ENCODE measurements at places on chromosomes 11 and 22. TPM values are rescaled to one million over a fixed set of nuclear protein-coding genes. Genes with fewer than 3 reads are reported as not detected.

Gene ARHGAP32
- 36.6 TPM for total RNA-seq

DNA sequence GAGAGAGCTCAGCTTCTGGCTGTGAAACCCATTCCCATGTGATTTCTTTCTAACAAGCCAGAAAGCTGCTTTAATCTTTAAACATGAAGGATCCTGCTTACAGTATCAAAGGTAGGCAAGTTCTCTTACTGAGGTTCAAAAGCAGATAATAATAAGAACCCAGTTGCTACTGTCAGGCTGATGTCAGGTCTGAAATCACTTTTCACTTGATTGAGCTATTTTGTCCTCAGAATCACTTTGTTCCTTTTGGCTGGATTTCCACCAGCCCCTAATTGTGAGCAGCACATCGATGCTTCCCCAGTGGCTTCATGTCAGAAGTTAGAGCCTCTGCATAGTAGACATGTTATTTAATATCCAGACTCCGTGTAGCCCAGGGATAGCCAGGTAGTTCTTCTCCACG lies 55.8 kb upstream of the CEP295 start:
- no peak for DNase-seq

DNA sequence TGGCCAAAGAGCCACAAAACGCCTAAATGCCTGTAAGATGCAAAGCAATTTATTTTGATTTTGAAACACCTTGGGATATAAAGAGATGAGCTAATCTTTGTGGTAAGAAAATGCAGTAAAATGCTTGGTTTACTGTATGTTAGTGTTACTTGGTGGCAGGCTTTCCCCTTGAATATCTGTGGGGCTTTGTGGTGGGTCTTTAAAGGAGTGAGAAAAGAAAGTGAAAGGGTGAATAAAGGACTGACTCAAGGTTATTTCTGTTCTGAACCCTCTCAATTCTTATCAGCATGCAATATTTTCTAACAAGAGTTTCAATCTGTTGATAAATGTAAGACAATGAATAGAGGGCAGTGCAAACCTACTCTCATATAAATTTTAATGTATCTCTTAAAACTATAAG lies 1555.9 kb upstream of the RAG2 start:
- DNase-seq: no peak

- DNase-seq: no peak
Measured at GRCh38 chr11:115580927-115581680, 76.9 kb upstream of the CADM1 start.

- no peak for DNase-seq
Measured at GRCh38 chr11:73241300-73241699, 23.2 kb downstream of the P2RY2 start.

DNA sequence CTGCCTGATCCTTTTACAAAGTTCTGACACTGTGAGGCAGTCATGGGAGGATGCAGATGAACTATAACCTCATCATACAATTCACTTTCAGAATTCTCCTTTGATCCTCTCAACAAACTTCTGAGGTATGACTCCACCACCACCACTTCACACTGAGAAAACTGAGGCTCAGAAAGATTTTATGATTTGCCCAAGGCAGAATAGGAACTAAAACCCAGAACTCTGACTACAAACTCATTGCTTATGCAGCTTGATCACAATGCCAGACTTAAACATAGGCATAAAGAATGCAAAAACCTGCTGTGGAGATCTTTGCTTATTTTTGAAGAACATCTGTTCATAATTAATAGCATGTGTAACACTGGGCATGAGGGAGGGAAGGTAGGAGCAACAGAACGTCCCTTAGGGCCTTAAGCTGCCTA lies 20.4 kb downstream of the FAM168A start:
- DNase-seq: no peak

GRCh38 chr11:69065147-69065710 lies 16.5 kb downstream of the TPCN2 start:
- DNase-seq: no peak

GRCh38 chr22:43923191-43923590 lies 414 bp upstream of the PNPLA3 start:
- no peak for DNase-seq

Gene SERPIND1
- 0.14 TPM for total RNA-seq

- no peak for DNase-seq
Measured at GRCh38 chr11:17510507-17511206, 33.6 kb downstream of the USH1C start.

GRCh38 chr11:14520747-14521151 lies 563 bp upstream of the PSMA1 start:
- no peak for DNase-seq

Gene HBB
- 24.4 TPM for total RNA-seq

DNA sequence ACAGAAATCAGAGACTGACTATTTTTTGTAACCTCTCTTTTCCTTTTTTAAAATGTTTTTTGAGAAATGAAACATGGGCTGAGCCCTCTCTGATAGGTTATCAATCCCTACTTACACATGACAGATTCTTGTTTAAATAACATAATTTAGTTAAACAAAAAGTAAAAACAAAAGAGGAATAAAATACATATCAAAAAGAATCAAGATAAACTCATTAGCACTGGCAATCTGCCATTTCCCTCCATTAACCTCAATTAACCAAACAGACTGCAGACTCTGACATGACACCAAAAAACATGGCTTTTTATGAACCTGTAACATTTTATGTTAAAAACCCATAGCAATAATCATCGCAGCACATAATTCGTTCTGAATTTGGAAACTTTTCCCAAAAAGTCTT lies 284.4 kb upstream of the MTNR1B start:
- DNase-seq: no peak

Gene MS4A4E
- 3.0 TPM for total RNA-seq

GRCh38 chr22:27882507-27883290 lies 36.4 kb downstream of the PITPNB start:
- no peak for DNase-seq

DNA sequence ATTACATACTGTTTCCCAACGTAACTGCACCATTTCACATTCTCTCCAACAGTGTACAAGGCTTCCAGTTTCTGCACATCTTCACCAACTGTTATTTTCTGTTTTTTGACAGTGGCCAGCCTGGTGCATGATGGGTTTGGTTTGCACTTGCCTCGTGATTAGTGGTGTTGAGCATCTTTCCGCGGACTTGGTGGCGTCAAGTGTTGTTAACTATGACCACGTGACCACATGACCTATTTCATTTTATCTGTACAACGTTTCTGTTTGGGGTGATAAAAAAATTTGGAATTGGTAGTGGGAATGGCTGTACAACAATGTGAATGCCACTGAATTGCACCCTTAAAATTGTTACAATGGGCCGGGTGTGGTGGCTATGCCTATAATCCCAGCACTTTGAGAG lies 2.5 kb upstream of the YPEL1 start:
- DNase-seq: no peak

Gene OR51I1
- total RNA-seq: 0.34 TPM

Gene CSNK2A3
- total RNA-seq: 1.4 TPM

GRCh38 chr11:111231836-111232235 lies 13.7 kb upstream of the POU2AF2 start:
- DNase-seq: no peak

DNA sequence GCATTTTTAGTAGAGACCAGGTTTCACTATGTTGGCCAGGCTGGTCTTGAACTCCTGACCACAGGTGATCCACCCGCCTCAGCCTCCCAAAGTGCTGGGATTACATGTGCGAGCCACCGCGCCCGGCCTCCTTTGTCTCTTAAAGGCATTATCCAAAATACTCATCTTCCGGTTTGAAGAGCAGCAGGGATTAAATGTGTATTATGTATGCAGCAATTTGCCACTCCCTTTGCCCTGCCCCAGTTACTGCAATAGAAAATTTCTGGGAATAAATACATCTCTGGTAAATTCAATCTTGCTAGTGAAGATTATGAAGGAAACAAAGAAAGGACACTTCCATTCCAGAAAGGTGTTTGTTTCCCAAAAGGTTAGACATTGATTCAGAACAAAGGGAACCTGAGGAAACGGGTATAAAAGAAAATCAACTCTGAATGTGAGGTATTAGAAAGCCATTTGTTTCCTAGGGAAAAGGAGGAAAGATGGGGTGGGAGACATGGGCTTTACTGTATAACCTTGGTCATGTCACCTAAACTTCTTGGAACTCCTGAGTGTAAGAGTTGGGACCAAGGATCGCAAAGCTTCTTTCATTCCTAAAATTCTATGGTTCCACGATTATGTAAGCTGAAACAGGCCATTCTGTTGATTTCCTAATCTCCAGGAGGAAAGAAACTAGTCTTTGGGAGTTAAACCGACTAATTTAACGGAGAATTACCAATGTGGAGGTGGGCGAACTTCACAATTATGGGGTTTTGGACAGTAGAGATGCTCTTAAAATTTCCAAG lies 959 bp upstream of the HIPK3 start:
- DNase-seq: no peak

Gene DRD4
- 0.28 TPM for total RNA-seq

- no peak for DNase-seq
Measured at GRCh38 chr11:46508360-46508759, 85.5 kb downstream of the AMBRA1 start.

DNA sequence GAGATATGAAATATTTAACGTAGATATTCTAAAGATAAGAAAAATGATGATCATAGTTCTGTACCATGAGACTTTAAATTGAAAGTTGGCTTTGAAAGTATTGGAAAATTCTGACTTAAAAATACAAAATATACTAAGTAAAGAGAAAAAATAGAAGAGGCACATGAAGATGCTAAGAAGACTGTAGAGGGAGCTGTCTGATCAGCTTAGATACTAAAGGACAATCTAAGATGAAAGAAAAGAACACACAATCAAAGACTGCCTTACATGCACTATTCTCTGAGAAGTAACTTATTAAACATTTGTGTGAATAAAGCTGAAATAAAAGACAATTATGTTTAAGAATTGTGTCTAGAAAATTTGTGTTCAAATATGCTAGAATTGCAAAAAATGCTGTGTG lies 55.1 kb downstream of the RBMXL2 start:
- no peak for DNase-seq

GRCh38 chr11:116980136-116980793 lies 118.0 kb downstream of the SIK3 start:
- DNase-seq: no peak

- DNase-seq: no peak
Measured at GRCh38 chr11:16191212-16191867, 165.0 kb downstream of the SOX6 start.

DNA sequence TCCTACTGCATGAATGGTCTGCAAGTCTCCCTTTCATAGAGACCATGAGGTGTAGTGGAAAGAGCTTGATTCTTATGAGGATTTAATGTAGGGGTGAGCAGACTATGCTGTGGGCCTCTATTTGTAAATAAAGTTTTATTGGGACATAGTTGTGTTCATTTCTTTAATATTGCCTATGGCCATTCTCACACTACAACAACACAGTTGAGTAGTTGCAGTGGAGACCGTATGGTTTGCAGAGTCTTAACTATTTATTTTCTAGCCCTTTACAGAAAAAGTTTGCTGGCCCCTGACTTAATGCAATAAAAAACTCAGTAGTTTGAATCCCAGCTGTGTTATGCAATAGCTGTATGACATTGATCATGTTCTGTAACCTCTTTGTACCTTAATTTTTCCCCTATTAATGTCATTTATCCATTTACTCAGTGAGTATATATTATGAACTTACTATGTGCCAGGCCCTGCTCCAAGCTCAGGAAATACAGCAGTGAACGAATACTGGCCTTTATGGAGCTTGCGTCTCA lies 106.3 kb downstream of the ATXN10 start:
- no peak for DNase-seq

GRCh38 chr11:62885137-62885750 lies 4.5 kb downstream of the SLC3A2 start:
- no peak for DNase-seq

Gene GLB1L3
- total RNA-seq: not detected

GRCh38 chr11:115269191-115269950 lies 234.8 kb downstream of the CADM1 start:
- DNase-seq: no peak

DNA sequence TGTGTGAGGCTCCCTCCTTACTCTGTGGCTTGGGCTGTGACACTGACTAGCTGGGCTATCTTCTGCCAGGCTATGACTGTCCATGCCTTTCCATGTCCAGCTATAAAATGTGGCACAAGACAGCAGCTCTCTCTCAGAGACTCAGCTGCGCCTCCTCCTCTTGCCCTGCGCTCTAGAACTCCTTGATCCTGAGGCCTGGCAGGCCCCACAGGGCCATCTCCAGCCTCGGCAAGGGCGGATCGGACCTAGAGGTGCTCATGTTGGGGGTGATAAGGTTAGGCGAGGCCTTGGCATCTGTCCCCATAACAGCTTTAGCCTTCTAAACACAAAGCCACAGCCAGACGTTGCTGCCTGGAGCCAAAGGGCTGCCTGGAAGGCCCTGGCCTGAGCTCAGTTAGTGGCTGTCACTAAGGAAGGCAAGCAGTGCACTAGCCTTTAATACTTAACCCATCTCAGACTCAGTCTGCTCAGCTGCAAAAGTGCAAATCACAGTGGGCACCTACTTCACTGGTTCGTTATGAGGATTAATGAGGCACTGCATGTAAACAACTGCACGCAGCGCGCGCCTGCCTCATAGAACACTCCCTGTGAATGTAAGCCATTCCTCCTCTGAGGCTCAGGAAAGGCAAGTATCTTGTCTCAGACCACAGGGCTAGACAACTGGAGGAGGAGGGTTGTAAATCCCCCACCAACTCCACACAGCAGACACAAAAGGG lies 1.2 kb downstream of the GUCD1 start:
- DNase-seq: peak; percentile 60

DNA sequence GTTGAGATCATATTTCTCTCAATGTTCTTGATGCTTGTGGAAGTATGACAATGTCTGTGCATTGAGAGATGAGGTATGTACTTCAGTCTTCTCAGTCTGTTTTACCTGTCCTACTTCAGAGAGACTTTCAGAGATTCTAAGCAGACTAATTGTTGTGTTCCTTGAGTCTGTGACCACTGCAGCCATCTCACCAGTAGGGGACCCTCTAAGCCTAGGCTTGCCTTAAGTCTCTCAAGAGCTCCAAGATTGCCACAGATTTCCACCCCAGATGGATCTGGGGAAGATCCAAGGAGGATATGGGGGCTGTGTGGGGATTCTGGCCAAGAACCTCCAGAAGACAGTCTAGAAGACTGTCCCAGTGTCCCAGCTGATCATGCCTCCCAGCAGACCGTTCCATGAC lies 179.9 kb upstream of the PLET1 start:
- DNase-seq: no peak

- DNase-seq: no peak
Measured at GRCh38 chr11:120239713-120240640, at the start of gene POU2F3. Gene POU2F3, plus strand, starts transcription at chr11:120240140. Its CDS starts 204 bp downstream, at chr11:120240344.

DNA sequence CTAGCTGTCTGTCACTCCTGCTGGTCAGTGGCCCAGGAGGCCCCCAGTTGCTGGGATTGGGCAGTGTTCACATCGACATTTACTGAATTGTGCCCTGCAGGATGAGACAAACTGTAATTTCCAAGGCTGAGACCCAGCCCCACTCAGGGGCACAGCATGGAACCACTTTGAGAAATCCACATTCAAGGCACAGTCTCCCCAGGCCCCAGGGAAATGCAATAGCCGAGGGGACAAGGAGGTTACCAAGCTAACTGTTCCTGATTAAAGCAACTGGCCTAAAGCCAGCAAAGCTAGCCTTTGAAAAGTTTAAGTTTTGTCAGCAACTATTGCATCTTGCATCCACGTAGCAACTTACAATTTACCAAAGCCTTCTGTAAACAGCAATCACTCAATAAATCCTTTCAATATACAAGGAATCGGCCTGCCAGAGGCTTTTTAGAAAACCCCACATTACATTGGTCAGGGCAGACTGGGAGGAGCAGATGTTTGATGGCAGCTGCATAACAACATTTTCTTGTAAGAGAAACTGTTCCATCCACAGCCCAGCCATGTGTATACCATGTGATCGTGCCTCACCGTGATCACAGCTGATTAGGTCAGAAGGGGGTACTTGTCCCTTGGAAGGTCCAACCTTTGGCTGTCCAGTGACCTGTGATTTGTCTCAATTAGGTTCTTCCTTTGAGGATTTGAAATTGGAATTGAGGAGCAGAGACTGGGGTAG lies 103.9 kb downstream of the TENM4 start:
- no peak for DNase-seq

Data from adrenal gland (tissue), 19 donors.